Caudate nucleus (tissue), 63 donors: ENCODE measurements at places on chromosomes 13 and 19.

- DNase-seq: peak; percentile 92
Observed at GRCh38 chr19:12736995-12737834, at the start of gene GET3. GET3 (plus strand) TSS chr19:12737497; CDS start chr19:12737506, 9 bp downstream.

GRCh38 chr13:28322256-28322905, 172.5 kb downstream of the FLT1 start:
- no peak for DNase-seq

GRCh38 chr19:44476559-44477408, 23.5 kb downstream of the ZNF180 start:
- no peak for DNase-seq

GRCh38 chr13:30802501-30802900, 67.2 kb downstream of the ALOX5AP start:
- DNase-seq: no peak

- DNase-seq: no peak
Observed at GRCh38 chr13:23472189-23472588, 38.7 kb upstream of the SACS start.

DNA sequence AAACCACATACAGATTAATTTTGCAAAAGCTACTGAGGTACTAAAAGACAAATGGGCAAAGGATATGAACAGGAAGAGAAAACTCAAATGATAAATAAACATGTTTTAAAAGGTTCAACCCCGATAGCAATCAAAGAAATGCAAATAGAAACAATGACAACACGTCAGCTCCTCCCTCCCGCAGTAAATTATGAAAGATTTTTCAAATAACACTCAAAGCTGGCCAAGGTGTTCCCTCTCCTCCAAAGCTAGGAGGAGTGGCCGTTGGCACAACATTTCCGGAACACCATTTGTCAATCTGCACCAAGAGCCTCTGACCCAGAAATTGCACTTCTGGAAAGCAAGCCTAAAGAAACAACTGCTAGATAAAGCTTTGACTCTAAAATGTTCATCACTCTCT, 28.3 kb downstream of the INSR start:
- DNase-seq: no peak

- DNase-seq: no peak
Observed at GRCh38 chr13:23350009-23350408, 83.5 kb downstream of the SACS start.
